ENCODE measurements at places on chromosomes 6 and 20.

- no peak overlapping the region for H3K27ac ChIP-seq
- no peaks in the 10 kb centered on the region for H3K36me3 ChIP-seq
- no peaks in the 10 kb centered on the region for H3K27me3 ChIP-seq
These were observed 65.5 kb upstream of the NFATC2 start for GRCh38 chr20:51608061-51608460.

- H3K27me3 ChIP-seq, result no peaks in the 10 kb centered on the region
- no peak overlapping the region for H3K27ac ChIP-seq
- no peaks in the 10 kb centered on the region for H3K4me1 ChIP-seq
- H3K4me3 ChIP-seq, result no peak overlapping the region
- peaks cover 5% of the 10 kb centered on the region for H3K36me3 ChIP-seq
- DNase-seq, result no peak
These were observed 81.9 kb downstream of the ANKS1A start for GRCh38 chr6:34970957-34971356.

- no peaks in the 10 kb centered on the region for H3K27me3 ChIP-seq
- no peak overlapping the region for H3K27ac ChIP-seq
- H3K4me3 ChIP-seq, result no peak overlapping the region
- no peaks in the 10 kb centered on the region for H3K4me1 ChIP-seq
These were observed 401.1 kb downstream of the SAMD5 start for GRCh38 chr6:147909640-147910039.

DNA sequence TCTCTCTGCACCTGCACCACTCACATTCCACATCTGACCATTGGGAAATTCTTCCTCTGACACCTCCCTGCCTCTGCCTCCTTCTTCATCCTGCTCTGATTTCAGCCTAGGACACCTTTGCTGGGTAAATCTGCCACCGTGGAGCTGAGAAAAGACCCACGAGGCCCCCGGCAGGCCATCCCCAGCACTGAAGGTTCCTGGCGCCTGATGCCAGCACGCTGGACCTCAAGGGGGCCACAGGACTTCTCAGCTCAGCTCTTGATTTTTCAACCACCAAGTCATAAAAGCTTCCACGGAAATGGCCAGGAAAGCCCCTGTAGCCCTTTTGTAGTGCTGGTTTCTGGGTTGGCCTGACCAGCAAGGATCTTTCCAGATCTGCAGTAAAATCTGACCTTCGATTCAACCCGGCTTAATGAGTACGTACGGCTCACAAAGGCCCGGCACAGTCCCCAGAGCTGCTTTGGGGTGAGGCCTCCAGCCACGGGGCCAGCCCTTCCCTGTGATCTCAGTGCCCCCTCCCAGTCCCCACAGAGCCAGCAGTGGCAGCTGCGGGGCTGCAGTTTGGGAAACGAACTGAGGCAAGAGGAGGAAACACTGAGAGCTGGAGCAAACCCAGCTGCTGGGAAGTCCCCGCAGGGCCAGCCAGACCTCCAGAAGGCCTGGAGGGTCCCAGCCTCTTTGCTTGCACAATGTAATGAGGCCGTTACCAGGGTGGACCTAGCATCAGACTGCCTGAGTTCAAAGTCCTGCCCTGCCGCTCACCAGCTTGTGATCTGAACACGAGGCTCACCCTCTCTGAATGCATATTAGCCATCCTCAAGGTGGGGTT is 157.5 kb downstream of the BMP7 start:
- H3K36me3 ChIP-seq, result no peaks in the 10 kb centered on the region
- no peaks in the 10 kb centered on the region for H3K4me1 ChIP-seq
- no peak for DNase-seq
- no peak overlapping the region for H3K4me3 ChIP-seq
- no peak overlapping the region for H3K27ac ChIP-seq

- H3K36me3 ChIP-seq, result peaks cover under 1% of the 10 kb centered on the region
- no peak overlapping the region for H3K4me3 ChIP-seq
These were observed 28.1 kb upstream of the SLC22A23 start for GRCh38 chr6:3484946-3485345.

GRCh38 chr6:32794510-32794909 is 22.3 kb downstream of the HLA-DOB start:
- no peak overlapping the region for H3K27ac ChIP-seq
- H3K4me3 ChIP-seq, result no peak overlapping the region
- no peaks in the 10 kb centered on the region for H3K36me3 ChIP-seq
- DNase-seq, result no peak

All from activated naive CD8-positive, alpha-beta T cell treated with anti-CD3 and anti-CD28 coated beads for 36 hours (primary cell).